ENCODE measurements at places on chromosomes 16 and 17. TPM values are rescaled to one million over a fixed set of nuclear protein-coding genes. Genes with fewer than 3 reads are reported as not detected.

Gene PVALEF
- not detected for polyA plus RNA-seq

Gene MMP2
- 39.6 TPM for polyA plus RNA-seq

- DNase-seq, result peak; percentile 84
Observed at GRCh38 chr16:10619271-10619849, 39.0 kb upstream of the EMP2 start.

DNA sequence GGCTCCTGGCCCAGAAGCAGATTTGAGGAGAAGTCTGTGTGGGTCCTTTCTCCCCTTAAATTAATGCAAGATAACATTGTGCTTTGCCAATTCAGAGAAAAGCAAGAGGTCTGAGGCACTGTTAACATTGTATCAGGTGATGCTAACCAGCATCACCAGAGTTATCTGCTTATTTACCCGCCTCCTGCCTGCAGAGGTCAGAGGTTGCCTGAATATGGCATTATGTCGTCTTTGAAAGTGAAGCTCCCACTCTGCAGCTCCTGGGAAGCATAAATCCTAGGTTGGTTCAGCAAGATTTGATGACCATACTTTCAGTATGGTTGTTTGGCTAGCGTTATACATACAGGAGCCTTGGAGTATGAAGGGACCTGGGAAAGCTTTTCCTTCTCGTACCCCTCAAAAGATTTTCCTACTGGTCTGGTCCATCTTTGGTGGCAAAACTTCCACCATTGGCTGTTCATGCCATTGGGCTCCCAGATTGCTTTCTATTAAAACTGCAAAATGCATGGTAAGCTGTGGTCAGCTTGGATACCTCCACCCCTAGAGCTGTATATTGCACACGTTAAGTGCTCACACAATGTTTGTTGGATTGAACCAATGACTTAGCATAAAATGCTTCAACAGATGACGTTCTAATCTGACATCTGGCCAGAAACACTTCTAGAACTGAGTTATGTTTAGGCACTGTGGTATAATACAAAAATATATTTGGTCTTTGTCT lies 24.1 kb downstream of the CHD9 start:
- no peak for DNase-seq

- peak; percentile 14 for DNase-seq
Observed at GRCh38 chr17:77352441-77352840, 211.7 kb downstream of the SEC14L1 start.

GRCh38 chr17:40060887-40061608 lies 1.7 kb upstream of the THRA start:
- DNase-seq, result no peak

DNA sequence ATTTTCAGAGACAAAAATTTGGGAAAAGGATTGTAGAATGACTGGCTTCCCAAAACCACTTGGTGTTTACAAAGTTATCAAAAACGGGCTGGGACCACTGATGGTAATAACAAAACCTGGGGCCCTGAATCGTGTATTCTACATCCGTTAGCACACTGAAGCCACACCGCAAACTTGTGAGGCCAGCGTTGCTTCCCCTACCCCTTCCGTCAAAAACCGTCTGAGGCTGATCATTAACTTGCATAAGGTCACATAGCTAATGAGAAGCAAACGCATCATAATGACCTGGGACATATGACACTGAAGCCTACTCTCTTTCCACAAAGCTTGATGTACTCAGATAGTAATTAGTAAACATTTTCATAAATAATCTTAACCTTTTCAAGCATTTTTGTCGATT lies 704.3 kb downstream of the MAF start:
- no peak for DNase-seq

DNA sequence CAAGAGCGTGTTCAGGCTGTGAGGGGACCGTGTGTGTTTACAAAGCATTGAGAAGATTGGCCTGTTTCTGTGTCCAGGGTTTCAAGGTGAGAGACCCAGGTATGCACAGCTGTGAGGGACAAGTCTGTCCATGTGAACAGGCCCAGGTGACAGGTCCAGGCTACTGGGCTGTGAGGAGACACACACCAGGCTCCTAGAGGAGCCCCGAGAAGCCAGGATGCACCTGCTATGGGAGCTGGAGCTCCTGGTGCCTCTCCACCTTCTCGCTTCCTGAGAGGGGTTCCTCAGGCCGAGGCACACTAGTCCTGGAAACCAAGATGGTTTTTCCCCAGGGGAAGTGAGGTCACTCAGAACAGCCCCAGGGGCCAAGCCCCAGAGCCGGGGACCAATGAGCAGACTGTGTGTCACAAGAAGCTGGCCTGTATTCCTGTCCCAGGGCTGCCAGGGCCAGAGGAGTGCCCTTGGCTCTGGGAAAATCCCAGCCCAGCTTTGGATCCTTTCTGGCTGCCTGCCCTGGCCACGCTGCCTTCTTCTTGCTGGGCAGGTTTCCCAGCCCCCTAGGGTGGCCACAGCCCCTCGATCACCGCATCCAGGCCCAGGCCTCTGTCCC lies 153.4 kb upstream of the PLCG2 start:
- peak; percentile 77 for DNase-seq

GRCh38 chr16:47888142-47888541 lies 267.7 kb downstream of the ABCC12 start:
- DNase-seq, result no peak

GRCh38 chr16:6019490-6019991 lies 921.9 kb upstream of the EEF2KMT start:
- DNase-seq, result peak; percentile 16

DNA sequence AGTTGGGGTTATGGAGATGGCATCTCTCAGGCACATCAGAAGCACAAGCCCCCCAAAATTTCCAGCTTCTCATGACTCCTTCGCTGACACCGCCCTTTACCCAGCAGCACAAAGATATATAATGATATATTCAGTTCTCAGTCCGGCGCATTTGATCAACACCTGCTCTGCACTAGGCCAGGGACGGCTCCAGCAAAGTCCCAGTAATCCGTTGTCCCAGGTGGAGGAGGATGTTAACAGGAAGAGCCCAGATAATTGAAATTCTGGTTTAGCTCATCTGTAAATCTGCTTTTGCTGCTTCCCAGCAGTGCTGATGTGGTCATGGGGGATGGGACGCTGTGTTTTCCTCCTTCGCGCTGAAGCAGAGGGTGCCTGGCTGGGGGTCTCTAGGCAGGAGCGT lies 131.5 kb downstream of the OR1D5 start:
- no peak for DNase-seq
